ENCODE measurements at places on chromosomes 5 and 9.
A peak's percentile ranks its signal among the peaks of the same experiment; 100 is the strongest.

DNA sequence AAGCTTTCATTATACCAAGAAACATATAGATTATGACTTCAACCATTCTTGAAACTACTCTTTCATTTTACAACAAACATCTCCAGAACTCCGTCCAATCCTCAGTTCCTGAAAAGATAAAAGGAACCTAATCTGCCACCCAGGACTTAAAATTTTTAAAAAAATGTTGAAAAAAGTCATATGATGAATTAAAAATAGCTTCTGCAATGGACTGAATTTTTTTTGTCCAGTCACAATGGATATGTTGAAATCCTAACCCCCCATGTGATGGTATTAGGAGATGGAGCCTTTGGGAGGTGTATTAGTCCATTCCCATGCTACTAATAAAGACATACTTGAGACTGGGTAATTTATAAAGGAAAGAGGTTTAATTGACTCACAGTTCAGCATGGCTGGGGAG is 2.7 kb upstream of the ALDH1A1 start:
- no peak for DNase-seq

DNA sequence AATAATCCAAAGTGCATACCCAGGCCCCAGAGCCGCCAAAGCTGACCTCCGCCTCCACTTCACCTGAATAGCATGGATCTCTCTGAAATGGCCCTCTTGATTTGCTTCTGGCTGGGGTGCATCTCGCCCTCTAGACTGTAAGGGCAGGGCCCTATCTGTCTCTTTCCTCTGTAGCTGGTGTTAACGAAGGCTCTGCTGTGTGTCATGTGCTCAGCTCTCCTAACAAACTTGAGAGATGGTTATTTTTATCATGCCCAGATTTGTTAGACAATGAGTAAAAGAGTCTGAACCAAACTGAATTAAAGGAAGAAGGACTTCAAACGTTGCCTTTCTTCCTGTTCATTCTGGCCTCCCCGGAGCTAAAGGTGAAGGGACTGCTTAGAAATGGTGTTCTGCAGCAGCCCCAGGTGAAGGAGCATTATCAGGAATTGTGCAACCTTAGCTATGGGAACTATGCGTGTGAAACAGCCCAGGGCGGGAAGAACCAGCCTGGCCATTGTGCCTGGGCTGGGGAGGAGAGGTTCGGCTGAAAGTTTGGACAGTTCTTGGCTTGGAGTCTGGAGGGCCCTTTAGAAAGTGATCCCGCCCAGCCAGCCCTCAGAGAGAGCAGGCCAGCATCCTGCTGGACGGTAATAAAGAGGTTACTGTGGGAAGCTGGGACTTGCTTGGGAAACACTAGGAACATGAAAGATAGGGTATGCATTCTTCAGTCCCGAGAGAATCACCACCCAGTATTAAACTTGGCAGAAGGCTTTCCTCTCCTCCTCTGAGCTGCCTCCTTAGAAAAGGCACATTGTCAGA is 73.5 kb downstream of the WWC1 start:
- DNase-seq = no peak

GRCh38 chr9:135530146-135530545 is 8.9 kb downstream of the LCN1 start:
- DNase-seq = peak; percentile 30

DNA sequence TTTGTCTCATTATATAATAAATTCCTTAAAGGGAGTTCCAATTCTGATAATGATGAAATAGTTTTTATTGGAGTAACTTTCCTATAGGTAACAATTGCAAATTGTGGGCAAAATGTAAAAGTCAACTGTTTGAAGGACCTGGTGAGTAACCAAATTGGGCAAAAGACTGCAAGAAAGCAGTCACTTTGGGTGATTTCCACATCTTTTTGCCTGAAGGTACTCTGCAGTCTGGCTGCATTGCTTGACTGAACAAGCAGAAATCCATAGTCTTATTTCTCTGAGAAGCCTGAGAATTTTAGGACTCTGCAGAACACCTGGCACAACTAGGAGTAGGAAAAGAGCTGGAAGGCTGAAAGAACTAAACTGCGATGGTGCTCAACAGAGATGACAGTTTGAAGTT is 114.9 kb downstream of the HOMER1 start:
- no peak for DNase-seq

- DNase-seq = no peak
Observed at GRCh38 chr9:29069376-29069775, 1496.1 kb upstream of the C9orf72 start.

DNA sequence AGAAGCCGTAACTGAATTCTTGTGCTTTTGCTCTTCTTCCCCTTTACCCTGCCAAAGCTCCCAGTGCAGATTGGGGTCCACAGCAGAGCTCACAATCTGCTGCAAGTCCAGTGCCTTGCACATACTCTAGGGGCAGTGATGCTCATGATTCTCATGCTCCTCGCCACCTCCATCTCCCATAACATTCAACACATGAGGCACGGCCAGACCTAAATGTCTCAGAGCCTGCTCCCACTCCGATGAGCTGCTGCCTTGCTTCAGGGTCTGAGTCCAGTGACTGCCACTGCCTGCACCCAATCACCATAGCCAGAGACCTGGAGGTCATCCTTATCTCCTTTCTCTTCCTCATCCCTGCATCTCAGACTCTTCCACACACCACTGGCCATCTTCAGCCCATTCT is 10.5 kb downstream of the CSF1R start:
- no peak for DNase-seq

- no peak for DNase-seq
Observed at GRCh38 chr5:97019435-97020117, 83.7 kb downstream of the LNPEP start.

DNA sequence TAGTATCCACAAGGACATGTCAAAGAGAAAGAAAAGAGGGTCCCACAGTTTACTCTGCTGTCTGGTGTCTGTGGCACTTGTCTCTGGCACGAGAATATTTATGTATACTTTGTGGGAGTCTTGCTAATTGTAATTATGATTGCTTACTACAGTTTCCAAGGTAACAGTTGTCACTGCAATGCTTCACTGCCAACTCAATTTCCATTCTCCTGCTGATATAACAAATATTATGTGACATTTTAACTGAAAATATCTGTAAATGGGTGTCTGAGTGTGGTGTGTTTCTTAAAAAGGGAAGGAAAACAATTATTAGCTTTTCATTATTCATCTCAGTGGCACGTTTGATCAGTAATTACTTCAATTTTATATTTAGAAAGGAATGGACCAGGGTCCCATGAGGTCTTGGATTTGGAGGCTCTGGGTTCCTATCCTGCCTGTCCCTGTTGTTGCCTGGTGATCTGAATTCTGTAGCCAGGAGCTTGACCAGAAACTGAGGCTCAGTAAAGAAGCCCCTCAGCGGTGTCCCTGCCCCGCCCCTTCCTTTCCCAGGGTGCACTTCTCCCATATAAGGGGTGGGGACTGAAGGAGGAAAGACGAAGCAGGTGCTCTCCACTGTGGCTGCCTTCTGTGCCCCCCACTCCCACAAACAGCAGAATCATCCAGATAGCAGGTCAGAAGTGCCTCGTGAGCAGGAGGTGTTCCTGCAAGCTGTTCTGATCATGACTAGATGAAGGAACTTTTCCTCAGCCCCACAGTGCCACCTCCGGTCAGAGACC is 137.3 kb upstream of the KIF2A start:
- no peak for DNase-seq

DNA sequence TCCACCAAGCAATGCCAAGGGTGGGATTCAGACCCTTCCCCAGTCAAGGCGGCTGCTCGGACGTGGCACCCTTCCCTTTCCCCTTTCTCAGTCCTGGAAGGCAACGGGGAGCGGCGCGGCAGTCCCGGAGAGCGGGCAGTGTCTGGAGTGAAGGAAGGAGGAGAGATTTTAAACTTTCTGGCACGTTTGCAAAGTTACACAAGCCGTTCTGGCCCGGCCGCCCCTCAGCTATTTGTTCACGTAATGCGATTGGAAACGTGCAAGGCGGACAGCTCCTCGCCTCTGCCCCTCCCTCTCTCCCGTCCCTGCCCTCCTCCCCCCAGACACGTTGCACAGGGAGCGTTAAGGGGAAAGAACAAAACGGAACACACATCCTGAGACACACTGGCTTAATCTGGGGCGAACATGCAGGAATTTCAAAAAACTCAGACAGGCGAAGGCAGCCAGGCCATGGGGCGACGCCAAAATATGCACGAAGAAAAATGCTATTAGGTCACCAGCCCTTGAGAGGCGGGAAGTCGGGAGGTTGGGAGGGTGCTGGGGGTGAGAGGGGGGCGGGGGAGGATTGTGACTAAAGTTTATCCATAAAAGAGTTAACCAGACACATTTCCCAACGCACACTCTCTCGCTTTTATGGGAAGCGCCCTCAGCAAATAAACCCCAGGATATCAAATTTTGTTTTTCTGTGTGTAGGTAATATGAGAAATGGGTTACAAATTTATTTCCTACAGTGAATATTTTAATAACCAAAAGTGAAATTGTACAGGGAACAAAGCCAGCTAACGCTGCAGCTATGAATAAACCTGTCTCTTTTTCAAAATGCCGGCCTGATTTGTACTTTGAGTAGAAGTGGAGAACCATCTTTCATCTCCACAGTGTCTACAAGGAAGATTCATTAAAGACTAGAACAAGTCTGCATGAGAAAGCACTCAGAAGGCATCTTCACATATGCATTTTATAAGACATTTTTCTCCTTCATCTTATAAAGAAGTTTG is at the start of gene LOX:
LOX (minus strand) TSS at position 144 of the 995 bp plus-strand sequence. CDS start 274 bp downstream, outside the sequence.
- DNase-seq = no peak

DNA sequence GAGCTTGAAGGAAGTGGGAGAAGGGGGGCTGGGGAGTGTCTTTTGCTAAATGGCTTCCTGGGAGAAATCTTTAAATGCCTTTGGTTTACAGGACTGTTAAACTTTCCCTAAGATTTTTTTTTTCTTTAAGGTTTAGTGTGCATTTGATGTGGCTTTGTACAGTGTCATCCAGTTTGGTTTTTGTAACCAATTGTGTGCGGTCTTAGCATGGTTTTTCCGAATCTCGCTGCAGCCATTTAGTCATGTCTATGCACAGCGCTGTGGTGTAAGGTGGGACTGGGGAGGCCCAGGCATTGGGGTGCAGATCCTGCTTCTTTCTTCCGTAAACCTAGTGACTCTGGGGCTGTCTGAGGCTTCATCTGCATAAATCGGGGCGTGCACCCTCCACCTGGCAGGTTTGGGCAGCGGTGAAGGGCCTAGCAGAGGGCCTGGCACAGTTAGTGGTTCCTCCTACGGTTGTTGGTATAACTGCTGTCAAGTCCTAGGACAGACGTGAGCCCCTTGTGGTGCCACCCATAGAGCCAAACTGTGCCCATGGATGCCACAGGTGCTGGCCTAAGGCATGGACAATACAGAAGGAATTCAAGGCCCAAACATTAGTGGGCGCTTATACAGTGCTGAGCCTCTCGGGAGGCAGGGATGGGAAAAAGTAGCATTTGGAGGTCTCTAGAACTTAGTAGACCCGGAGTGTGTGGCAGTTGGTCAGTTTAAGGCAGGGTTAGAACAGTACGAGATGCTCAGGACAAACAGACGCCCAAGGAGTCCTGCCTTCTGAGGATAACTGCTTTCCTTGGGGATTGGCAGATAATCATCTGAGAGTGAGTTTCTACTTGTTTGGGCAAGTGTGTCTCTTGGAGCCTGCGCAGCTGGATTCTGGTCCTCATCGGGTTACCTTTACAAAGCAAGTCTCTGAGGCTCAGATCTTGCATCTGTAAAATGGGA is 1.5 kb downstream of the PRRC2B start:
- peak; percentile 89 for DNase-seq

DNA sequence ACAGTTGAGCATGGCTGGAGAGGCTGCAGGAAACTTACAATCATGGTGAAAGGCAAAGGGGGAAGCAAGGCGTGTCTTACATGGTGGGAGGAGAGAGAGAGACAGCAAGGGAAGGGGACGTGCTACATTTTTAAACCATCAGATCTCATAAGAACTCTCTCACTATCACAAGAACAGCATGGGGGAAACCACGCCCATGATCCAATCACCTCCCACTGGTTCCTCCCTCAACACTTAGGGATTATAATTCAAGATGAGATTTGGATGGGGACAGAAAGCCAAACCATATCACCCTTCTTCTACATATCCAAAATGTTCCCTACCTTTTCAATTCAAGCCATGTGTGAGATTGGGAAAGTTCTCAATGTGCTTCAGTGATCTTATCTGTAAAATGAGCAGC is 22.9 kb upstream of the GLRX start:
- DNase-seq = no peak

GRCh38 chr5:10576121-10576789 is 12.4 kb downstream of the ANKRD33B start:
- no peak for DNase-seq

DNA sequence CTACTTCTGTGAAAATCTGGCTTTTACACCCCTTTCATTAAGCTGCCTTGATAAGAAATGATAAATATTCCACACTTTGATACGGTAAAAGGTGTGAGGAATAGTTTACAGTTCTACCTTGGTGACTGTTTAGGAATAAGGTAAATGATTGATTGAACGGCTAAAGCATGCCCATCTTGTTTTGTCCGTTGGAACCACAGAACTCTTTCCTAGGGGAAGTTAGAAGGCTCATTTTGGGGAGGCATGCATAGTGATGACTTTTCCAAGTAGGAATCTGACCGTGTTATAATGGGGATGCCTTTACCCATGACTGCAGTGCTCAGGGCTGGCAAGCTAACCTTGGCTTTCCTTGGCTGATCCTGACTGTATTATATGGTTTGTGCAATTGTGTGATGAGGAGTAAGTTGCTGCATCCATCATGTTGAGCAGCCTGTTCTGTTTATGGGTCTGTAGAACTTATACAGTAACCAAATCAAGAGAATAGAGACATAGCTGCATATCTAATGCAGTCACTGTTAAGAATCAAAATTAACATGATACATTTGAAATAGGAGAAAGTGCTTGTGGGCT is 24.5 kb downstream of the PCSK5 start:
- DNase-seq = no peak

DNA sequence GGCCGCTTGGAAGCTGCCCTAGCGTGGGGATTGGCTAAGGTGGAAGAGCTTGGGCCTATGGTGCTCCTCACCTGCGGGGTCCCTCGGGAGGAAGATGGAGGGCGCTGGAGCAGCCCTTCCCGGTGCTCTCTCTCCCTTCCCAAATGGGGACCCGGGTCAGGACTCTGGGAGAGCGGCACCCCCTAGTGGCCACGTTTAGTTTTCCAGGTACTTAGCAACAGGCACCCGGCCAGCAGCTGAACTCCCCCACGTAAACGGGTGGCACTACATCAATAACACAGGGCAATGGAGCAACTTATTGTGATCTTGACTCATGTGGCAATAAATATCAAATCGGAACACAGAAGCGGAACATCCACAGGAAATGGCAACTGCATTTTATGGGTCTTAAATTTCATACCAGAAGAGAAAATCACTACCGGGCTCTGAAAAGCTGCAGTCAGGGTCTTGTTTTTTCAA is 316.6 kb downstream of the AGTPBP1 start:
- peak; percentile 66 for DNase-seq

GRCh38 chr5:154422298-154422697 is 23.5 kb upstream of the SAP30L start:
- DNase-seq = no peak

- no peak for DNase-seq
Observed at GRCh38 chr9:121210536-121210935, 8.9 kb upstream of the RAB14 start.

- DNase-seq = no peak
Observed at GRCh38 chr9:69097923-69098593, 62.5 kb downstream of the FXN start.

GRCh38 chr9:78213712-78214111 is 22.2 kb upstream of the CEP78 start:
- DNase-seq = no peak

All from activated effector memory CD4-positive, alpha-beta T cell treated with anti-CD3 and anti-CD28 coated beads, Interleukin-2, amount 50 U/mL, for 16 hours (primary cell).